Ascending aorta (tissue), 2 donors: ENCODE measurements at places on chromosomes 1 and 21.
A peak's percentile ranks its signal among the peaks of the same experiment; 100 is the strongest.

GRCh38 chr1:116710420-116711262 is 43.1 kb upstream of the IGSF3 start:
- DNase-seq, result no peak

DNA sequence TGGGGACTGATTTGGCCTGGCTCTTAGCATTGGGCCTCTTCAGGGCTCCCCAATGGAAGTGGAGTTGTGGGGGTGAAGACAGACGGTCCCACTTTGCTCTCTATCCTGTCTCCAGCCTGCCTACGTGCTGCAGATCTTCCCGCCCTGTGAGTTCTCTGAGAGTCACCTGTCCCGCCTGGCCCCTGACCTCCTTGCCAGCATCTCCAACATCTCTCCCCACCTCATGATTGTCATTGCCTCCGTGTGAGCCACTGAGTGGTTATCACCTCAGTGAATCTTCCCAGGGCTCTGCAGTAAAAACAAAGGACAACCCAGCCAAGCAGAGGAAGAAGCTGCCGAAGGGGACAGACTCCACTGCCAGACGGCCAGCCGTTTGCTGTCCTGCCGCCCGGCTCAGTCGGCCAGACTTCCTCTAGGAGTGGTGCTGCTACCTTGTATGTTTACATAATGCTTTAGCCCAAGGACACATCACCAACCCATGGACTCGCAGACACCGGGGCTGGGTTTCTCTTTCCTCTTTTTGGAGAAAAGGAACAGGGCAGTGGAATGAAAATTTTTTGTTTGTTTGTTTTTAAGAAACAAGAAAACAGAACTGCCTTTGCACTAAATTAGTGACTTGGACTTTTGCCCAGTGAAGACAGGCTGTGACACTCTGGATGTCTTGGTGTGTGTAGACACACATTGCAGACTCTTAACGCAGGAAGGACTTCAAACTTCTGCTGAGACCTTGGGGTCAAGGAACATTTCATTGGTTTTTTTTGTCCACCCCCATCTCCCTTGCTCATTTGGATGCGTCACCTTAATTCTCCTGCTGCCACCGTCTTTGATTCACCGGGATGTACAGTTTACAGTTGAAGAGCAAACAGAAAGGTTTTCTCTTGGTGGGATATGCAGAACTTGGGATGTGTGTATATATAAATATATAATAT is 36.5 kb downstream of the ZBTB17 start:
- DNase-seq, result no peak

DNA sequence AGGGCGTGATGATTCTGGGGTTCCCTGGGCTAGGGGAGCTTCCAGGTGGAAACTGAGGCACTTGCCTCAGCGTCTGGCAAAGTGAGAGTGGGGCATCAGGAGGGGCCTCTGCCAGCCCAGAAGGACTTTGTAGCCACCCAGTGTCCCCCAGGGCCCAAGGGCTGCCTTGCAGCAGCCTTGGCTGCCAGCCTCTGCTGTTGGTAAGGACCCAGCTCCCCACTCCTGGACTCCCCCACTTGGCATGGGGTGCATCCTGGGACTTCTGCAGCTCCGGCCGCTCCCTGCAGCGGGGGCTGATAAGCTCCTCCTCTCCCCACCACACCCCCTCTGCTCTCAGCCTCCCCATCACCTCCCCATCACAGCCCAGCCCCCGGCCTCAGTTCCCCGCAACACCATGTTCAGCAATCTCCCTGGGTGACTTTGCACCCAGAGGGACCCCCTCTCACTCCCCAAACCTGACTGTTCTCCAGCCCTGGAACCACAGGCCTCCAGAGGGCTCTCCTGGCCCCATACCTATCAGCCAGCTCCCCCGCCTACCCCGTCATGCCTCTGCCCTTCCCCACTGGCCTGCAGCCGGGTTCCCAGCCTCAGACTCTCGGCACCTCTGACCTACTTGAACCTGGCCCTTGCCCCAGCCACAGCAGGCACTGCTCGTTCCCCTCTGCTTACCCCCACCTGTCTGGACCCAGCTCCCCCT is 113.0 kb downstream of the CRYAA start:
- DNase-seq, result no peak

GRCh38 chr1:192668409-192668983 is 32.5 kb downstream of the RGS13 start:
- no peak for DNase-seq

DNA sequence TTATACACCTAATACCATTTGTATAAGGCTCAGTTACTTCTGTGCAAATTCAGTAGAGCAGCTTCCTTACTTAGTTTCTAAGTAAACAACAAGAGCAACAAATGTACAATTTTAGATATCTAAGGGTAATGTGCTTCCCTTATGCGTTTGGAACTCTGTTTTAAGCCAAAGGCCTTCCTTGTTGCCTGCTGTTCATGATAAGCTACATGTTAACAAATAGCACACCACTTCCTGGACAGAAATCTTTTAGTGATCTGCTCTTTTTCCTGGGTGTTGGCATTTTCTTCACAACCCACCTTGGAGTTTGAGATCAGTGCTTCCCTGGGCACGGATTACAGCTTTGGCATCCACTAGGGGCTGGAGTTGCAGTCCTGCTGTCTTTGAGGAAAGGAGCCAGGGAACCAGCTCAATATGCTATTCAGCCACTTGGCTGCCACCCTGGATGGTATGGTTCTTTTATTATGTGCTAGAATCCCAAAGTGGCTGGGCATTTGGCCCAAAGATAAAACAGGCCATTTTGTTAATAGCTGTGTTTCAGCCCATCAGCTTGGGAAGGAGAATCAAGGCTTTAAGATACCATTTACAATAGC is 55.6 kb upstream of the ADAR start:
- no peak for DNase-seq

DNA sequence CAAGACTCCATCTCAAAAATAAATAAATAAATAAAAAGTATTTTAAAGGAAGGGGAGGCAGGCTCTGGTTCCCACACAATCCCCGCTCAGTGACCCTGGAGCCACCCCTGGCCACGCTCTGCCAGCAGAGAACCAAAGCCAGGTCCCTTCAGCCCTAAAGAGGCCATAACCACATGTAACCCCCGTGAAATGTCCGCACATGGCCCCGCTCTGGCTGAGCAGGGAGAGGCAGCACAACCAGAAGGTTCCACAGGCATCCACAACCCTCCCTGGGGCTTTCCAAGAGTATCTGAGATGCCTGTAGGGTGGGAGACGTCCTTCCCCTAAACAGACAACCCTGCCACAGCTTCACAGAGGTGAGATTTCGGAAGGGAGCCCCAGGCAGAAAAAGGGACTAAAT is 1.4 kb upstream of the ARF1 start:
- DNase-seq, result no peak

- DNase-seq, result no peak
Measured at GRCh38 chr21:34673006-34673405, 4.2 kb downstream of the CLIC6 start.

DNA sequence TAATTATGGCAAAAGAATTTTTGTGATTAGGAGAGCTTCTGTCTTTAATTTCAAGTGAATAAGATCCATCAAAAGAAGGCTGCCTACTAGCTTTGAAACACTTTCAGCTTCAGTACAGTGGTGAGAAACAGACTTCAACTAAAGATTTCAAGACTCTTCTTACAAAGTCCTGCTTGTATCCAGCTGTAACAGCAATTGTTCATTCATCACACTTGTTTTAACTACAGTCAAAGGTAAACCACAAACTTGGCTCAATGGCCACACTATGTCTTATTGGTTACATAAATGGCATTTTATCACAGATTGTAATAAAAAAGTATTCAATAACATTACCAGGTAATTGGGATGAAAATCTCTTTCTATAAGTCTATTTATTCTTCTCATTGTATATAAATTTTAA is 59.2 kb downstream of the WARS2 start:
- no peak for DNase-seq

DNA sequence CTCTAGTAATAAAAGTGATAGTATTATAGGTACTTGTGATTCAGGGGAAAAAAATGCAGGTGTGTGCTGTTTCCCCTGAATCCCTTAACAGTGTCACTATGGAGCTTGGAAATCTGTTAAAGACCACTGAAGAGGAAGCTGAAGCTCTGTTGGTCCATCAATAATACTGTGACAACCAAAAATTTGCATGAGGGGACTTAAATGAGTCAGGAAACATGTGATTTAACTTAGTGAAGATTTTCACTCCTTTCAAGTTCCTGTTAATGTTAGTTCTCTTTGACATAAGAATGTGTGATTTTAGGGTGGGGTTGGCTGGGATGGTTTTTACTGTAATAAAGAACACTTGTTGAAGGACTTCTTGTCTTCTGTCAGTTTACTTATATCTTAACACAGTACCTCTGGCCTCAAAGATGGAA is 32.0 kb downstream of the VANGL2 start:
- DNase-seq, result no peak

DNA sequence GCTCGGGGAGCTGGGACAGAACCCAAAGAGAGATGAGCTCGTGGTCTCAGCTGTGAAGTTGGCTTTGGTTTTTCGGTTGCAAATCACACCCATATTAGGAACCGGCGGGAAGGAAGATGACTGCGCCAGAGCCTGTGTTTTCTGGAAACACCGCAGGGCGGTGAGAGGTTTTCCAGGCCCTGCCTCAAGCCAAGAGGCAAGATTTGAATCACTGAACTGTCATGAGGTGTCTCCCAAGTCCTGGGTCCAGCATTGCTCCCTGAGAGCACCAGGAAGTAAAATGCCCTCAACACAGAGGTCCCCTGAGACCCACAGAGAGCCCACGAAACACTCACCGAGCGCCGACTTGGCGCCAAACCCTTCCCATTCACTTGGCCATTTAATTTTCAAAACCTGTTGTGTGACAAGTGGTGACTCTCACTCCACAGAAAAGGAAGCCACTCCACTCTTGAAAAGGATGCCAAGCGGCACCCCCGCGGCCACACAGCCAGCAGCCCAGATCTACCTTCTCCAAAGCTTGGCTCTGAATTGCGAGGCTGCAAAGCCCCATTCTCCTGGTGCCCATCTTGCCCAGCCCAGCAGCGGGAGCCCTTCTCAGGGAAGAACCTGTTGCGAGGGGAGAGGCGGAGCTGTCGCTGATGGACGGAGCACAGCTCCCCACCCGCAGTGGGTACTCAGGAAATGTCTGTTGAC is 99.0 kb upstream of the RUNX3 start:
- no peak for DNase-seq

GRCh38 chr1:159951551-159951950 is 2.5 kb downstream of the SLAMF9 start:
- peak; percentile 58 for DNase-seq

DNA sequence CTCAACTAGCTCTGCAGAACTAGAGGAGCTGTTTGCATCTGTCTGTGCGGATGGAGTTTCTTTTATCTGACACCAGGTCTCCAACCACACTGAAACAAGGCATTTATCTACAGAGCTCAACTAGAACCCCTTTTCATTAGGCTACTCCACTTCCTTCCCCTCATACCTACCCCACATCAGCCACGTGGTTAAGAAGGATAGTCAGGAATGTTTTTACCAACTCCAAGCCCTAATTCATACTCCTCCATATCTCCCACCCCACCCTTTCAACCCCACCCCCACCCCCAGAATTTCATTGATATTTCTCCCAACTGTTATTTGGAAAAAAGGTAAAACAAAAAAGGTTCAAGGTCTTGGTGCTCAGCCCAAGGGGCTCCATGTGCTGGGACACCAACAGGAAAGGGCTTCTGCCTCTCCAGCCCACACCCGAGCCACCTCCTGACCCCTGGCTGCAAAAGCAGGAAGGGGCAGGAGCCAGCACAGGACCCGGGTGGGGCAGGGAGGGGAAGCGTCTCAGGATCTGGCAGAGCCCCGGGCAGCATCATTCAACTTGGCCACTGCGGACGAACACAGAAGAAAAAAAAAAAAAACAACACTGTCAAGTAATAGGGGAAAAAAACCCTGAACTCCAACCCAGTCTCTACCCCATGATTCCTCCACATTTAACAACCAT is 7.0 kb downstream of the ENSA start:
- DNase-seq, result peak; percentile 72

GRCh38 chr1:202852163-202852904 is 36.6 kb downstream of the RABIF start:
- no peak for DNase-seq

DNA sequence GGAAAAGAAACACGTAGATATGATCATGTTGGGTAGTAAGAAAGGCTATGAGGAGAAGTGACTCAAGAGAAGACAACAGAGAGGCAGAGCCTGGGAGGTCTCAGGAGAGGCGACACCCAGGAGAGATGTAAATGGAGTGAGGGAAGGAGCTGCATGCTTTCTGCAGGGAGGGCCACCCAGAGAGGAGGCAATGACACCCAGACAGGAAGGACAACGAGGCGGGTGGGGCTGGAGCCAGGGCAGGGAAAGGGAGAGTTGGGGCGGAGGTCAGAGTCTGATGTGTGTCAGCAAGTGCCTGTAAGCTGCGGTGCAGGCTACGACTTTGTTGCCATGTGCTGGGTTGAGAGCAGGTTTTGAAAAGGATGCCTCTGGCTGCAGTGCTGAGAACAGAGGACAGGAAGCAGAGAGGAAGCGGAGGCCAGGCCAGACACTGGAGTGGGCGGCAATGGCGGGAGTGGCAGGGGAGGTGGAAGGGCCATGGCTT is 31.3 kb downstream of the SLC1A7 start:
- no peak for DNase-seq

DNA sequence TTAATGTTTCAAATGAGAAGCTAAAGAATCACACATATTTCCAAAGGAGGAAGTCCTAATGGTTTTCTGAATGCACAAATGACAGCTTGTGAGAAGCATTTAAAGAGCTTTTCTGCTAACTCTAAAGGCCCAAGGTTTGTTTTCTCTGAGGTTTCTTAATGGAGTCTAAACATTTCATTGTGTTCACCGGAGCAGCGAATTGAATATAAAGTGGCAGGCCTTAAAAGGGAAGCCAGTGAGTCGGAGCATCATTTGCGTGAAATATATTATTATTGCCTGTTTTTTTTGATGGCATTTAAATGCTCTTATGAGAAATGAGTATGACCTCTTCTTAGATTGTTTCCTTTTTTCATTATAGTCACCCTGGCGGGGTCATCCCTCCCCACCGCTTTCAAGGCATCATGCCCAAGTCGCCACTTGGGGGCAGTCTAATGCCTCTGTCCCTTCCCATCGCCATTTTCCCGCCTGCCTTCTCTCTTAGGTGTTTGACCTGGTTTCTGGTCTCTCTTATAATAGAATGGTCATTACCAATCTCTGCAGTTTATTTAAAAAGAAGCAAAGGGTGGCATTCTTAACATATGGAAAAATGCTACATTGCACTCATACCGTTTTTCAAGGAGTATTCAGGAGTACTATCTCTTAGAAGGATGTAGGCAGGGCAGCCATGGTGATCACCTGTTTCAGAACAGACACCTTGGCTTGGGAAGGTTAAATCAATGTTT is 25.3 kb upstream of the OVAAL start:
- no peak for DNase-seq

DNA sequence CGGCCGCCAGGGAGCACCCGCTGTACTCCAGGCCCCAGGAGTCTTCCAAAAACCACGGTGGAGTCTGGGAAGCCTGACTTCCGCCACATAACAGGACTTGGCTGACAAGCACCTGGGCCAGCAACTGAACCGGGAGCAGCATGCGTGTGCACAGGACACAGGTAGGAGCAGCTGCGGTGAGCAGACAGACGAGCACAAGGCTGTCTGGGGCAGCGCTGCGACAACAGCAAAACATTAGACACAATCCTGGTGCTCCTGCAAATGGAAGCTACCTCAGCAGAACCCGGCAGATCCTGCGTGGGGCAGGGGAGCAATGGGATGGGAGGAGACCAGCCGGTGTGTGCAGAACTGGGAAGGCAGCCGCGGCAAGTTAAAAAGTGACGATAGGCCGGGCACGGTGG is 80.4 kb downstream of the NPHP4 start:
- no peak for DNase-seq
